ENCODE measurements at places on chromosomes 12 and 14.

DNA sequence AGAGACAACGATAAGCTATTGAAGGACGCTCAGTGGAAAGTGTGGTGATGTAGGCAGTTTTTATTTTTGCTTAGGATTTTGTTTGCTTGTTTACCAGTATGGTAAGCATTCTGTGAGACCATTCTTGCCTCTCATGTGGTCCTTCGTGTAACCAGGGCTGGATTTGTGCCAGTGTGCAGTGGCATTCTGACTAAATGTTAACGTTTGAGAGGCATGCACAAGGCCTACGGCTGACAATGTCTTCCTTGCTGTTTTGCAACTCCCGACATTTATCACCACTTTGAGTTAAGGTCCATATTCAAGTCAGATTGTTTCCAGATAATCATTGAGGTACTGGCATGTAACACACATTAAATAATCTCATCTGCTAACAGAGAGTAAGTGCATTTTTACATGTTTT is 102.3 kb upstream of the BCAT1 start:
- no peak for DNase-seq

GRCh38 chr14:24513009-24513408 is 4.9 kb upstream of the CMA1 start:
- DNase-seq: no peak

DNA sequence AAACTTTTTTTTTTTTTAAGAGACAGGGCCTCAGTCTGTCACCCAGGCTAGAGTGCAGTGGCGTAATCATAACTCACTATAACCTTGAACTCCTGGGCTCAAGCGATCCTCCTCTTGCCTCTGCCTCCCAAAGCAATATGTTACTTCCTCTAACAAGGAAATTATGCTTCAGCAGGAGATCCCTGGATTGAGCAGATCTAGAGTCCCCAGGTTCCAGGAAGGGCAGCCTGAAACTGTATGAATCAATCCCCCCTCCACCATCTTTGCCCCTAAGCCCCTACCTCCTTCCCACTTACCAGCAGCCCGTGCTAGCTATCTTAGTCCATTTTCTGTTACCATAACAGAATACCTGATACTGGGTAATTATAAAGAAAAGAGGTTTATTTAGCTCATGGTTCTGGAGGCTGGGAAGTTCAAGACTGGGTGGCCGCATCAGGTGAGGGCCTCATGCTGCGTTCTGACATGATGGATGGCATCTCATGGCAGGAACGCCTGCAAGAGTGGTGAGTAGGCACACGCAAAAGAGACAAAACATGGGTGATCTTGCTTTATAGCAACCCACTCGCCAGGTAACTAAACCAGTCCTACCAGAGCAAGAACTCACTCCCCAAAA is 5.0 kb downstream of the TAMALIN start:
- DNase-seq: no peak

DNA sequence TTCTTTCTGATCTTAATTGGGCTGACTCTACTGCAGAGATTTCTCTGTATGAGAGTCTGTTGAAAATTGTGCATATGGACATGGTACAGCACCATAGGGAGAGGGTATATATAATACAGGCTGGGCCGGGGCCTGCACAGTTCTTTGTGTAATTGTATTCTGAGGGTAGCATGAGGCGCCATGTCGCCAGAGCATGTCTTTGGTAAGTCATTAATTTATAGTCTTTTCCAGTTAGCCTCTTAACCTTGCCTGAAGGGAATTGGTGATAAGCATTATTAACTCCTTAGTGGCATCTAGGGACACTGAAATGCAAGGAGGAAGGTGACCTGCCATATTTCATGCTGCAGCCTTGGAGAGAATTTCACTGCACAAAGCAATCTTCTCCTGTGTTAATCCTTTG is 569.9 kb downstream of the TMTC2 start:
- DNase-seq: no peak

DNA sequence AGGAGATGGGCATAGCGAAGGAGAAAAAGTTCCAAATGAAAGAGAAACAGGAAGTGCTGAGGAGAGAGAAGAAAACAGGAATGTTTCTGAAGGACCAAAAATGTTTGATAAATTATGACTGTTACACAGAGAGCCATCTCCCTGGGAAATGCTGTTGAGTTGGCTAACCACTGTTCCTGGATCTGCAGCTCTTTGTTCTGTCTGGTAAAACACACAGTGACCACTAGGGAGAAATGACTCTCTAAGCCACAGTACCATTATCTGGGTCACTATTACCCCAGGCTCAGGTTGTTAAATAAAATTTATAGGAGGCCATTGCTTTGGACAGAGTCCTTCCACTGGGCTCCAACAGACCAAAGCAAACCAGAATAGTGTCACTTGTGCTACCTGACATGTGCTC is 219.3 kb downstream of the CRADD start:
- no peak for DNase-seq

GRCh38 chr12:10243818-10244520 is 31.3 kb downstream of the GABARAPL1 start:
- DNase-seq: no peak

- DNase-seq: no peak
Observed at GRCh38 chr12:52425466-52425865, 8.7 kb downstream of the KRT75 start.

GRCh38 chr12:69682110-69682755 is 16.9 kb downstream of the BEST3 start:
- DNase-seq: no peak
